Ovary (tissue), 10 donors: ENCODE measurements at places on chromosomes 13 and 19. TPM values are rescaled to one million over a fixed set of nuclear protein-coding genes. Genes with fewer than 3 reads are reported as not detected.
A peak's percentile ranks its signal among the peaks of the same experiment; 100 is the strongest.

KIR2DL1 gene
- polyA plus RNA-seq: not detected

PDS5B gene
- polyA plus RNA-seq: 24.8 TPM

SMAD9 gene
- polyA plus RNA-seq: 10.5 TPM

CGB5 gene
- polyA plus RNA-seq: not detected

OBI1 gene
- 6.5 TPM for polyA plus RNA-seq

SLC6A16 gene
- polyA plus RNA-seq: 5.3 TPM

IFNL2 gene
- polyA plus RNA-seq: not detected

ZNF441 gene
- 6.5 TPM for polyA plus RNA-seq

S1PR4 gene
- polyA plus RNA-seq: not detected

CLDN10 gene
- 2.4 TPM for polyA plus RNA-seq

MCEMP1 gene
- 0.06 TPM for polyA plus RNA-seq

SPRY2 gene
- polyA plus RNA-seq: 13.6 TPM

DNA sequence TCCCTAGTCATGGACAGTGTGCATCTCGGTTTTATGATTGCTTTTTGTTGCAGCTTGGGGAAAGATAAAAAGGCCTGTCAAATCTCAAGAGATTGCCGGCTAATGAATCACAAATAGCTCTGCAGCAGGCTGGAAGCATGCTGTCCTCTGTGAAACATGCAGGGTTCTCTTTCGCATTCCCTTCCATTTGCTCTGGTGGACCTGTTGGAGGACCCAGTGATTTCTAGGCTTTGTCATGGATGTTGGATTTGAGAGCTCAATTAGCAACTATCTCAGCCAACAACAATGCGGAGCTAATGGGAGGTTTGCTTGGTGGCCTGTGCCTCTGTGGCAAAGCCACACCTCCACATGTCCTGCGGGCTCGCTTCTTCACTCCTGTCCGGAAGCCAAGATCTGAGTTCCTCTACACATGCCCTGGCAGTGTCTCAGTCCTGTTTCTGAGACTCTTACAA, 418.1 kb upstream of the ARGLU1 start:
- DNase-seq: no peak

- DNase-seq: no peak
Observed at GRCh38 chr19:27742041-27742440, 1470.9 kb downstream of the UQCRFS1 start.

- DNase-seq: no peak
Observed at GRCh38 chr19:58304255-58304654, 922 bp upstream of the ERVK3-1 start.

DNA sequence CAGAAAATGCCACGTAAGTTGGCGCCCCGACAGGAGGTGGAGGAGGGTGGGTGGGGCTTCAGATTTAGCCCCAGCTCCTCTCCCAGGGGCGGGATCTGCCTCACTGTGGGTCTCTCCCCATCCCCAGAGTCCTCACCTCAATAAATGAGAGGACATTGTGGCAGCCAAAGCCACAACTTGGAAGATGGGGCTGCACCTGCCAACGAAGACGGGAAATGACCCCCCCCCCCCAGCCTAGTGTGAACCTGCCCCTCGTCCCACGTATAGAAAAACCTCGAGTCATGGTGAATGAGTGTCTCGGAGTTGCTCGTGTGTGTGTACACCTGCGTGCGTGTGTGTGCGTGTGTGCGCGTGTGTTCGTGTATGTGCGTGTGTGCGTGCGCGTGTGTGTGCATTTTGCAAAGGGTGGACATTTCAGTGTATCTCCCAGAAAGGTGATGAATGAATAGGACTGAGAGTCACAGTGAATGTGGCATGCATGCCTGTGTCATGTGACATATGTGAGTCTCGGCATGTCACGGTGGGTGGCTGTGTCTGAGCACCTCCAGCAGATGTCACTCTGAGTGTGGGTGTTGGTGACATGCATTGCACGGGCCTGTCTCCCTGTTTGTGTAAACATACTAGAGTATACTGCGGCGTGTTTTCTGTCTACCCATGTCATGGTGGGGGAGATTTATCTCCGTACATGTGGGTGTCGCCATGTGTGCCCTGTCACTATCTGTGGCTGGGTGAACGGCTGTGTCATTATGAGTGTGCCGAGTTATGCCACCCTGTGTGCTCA, 1.5 kb upstream of the TRAPPC5 start:
- DNase-seq: no peak

DNA sequence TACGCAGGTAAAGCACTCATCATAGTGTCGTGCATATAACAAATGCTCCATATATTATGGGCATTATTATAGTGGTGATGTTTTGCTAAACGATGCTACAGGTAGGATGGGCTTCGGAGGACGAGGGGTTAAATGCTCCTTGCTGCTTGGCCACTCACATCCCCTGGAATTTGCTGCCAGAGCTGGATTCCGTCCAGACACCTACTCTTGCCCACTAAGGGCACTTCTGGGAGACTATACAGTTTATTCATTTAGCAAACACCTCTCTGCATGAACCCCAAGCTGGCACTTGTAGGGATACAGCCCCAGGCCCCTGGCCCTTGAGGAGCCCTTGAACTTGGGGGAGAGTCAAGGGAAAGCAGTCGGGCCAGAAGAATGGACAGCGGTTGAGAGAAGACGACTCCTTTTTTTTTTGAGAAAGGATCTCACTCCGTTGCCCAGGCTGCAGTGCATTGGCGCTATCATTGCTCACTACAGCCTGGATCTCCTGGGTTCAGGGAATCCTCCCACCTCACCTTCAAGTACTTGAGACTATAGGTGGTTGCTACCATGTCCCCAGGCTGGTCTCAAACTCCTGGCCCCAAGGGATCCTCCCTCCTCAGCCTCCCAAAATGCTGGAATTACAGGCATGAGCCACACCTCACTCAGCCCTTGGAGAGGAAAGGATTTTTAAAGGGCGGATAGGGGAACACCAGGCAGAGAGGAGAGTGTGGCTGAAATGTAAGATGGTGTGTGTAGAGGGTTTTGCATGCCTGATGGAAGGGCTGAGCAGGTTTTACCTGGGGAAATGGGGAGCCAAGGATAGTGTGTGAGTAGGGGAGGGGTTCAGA, 1.1 kb upstream of the MRPL34 start:
- DNase-seq: no peak

- peak; percentile 70 for DNase-seq
Observed at GRCh38 chr19:12639901-12640613, 26.5 kb downstream of the MAN2B1 start.

- peak; percentile 31 for DNase-seq
Observed at GRCh38 chr19:22783651-22784410, at the start of gene ZNF99. Gene ZNF99 (minus strand): TSS chr19:22784151. CDS start chr19:22784016, 135 bp downstream.

- peak; percentile 98 for DNase-seq
Observed at GRCh38 chr19:35740423-35741202, 1.6 kb downstream of the IGFLR1 start.

- no peak for DNase-seq
Observed at GRCh38 chr13:77891041-77891440, 27.6 kb downstream of the EDNRB start.

DNA sequence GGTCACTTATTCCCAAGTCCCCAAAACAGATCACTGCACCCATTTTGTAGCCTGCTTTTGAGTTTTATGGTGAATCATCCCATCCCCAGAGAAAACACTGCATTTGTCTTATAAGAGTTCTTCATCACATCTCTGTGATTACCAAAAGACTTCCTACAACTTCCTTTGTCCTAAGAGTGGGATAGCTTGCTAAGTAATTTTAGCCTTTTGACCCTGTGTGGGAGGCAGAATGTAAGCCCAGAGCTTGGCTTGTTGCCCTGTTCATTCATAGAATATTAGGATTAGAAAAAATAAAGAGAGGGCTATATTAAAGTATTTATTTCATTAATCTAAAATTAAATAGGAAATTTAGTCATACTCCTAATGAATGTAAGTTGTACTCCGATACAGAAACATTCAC, 213.3 kb downstream of the MZT1 start:
- no peak for DNase-seq

- no peak for DNase-seq
Observed at GRCh38 chr13:36293497-36293896, 4.1 kb downstream of the CCDC169 start.

GRCh38 chr13:100442095-100442832, 146.3 kb downstream of the GGACT start:
- no peak for DNase-seq

- no peak for DNase-seq
Observed at GRCh38 chr13:69202996-69203395, 904.6 kb upstream of the ATXN8OS start.

- no peak for DNase-seq
Observed at GRCh38 chr13:46617885-46618284, 64.9 kb downstream of the LRCH1 start.

DNA sequence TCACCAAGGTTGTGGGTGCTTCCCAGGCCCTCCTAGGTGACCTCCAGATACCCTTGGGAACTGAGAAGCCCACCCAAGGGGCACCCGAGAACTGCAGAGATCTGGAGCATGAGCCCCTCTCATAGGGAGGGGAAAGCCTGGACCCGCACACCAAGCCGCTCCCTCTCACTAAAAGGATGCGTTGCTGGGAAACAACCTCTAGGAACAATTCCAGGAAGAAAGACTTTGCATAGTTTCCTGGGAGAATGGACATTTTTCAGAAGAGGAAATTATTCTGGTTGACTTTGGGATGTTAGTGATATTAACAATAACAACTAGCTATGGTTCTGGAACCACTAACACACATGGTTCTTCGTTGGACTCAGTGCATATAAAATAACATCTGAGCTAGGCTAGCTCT, 64.6 kb downstream of the SLC7A1 start:
- DNase-seq: no peak

- no peak for DNase-seq
Observed at GRCh38 chr13:78638216-78638615, 20.7 kb downstream of the OBI1 start.

GRCh38 chr19:45528744-45529419, 21.6 kb downstream of the VASP start:
- no peak for DNase-seq

GRCh38 chr13:91017669-91018053, 329.8 kb upstream of the MIR17HG start:
- DNase-seq: peak; percentile 5

- no peak for DNase-seq
Observed at GRCh38 chr19:52221831-52222375, 32.1 kb downstream of the PPP2R1A start.

DNA sequence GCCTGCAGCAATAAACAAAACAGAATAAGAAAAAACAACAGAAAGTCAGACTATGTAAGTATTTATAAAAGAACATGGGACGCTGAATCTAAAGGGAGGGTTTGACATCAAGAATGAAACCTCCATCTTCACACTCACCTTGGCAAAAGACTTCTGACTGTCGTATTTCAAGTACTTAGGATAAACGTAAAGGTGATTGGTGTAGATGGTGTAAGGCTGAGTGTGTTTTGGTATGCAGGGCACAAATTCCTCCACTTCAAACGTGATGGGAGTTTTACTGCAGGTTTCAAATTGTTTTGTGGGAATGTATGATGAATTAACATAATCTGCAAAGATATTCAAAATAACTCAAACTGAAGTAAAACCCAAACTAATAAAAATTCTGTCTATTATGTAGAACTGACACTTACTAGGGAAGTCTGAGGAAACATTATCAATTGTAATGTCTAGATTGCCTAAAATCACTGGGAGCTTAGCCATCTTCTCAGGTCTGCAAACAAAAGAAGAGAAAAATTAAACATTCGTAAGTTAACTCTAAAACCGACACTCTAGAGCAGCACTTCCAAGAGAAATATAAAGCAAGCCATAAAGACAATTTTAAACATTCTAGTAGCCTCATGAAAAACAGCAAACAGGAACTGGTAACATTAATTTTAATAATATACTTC, 89.5 kb downstream of the DOCK9 start:
- no peak for DNase-seq

DNA sequence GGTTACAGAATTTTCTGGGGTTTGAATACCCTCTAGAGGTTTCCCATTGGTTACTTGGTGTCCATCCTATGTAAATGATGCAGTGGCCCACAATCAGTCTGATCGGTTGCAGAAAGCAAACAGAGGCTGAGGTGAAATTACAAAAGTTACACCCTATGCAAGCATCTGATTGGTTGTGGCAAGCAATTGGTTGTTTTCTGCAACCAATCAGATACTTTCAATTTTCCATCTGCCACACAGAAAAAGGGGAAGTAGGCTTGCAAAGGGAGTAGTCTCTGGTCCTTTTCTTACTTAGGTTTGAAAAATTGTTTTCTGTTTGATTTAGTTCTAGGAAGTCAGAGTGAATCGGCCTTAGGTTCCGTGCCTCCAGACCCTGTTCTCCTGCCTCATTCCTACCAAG, 93.1 kb downstream of the WTIP start:
- DNase-seq: no peak
